ENCODE measurements at places on chromosomes 1 and 21. TPM values are rescaled to one million over a fixed set of nuclear protein-coding genes. Genes with fewer than 3 reads are reported as not detected.

- no peak for DNase-seq
These were observed 5.2 kb upstream of the MAB21L3 start for GRCh38 chr1:116105996-116106395.

DNA sequence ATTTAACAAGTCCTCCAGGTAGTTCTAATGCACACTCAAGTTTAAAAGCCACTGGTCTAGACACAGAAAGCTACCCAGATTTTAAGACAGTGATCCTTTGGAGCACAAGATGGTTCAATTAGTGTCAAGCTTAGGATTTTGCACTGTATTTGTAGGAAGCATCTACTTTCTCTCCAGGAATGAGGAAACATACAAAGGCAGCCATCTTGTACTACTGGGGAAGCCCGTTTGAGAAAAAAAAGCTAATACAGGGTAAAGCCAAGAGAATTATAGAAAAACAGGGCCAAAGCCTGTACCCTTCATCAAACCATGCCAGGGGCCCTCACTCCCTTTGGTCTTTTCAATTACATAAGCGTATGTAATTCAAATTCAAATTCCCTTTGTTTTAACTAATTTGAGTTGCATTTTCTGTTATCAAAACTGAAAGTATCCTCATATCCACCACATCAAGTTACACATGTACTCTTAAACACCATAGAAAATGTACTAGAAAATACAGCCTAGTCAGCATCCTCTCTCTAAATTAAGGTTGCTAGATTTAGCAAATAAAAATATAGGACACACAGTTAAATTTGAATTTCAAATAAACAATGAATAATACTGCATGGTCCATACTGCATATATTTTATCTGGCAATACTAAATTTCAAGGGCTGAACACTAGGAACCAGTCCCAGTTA lies 17.4 kb downstream of the PIK3R3 start:
- DNase-seq: no peak

DNA sequence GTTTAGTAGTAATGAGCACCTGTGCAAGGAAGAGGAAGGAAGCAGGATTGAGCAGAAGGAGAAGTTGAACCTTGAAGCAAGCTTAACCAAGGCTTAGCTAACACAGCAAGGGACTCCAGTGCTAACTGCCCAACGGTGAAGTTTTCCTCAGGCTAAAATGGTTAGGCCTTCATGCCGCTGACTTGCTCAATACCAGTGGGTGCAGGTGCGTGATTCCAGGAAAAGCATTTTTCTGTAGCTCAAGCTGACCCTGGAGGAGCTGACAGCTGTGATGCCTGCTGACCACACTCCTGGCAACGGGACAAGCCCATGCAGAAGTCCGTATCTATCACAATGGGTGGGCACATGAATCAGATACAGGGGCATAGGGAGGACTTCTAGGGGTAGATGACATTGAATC lies 76.5 kb upstream of the FGGY start:
- no peak for DNase-seq

GRCh38 chr1:168091720-168092550 lies 44.8 kb downstream of the GPR161 start:
- DNase-seq: no peak

DNA sequence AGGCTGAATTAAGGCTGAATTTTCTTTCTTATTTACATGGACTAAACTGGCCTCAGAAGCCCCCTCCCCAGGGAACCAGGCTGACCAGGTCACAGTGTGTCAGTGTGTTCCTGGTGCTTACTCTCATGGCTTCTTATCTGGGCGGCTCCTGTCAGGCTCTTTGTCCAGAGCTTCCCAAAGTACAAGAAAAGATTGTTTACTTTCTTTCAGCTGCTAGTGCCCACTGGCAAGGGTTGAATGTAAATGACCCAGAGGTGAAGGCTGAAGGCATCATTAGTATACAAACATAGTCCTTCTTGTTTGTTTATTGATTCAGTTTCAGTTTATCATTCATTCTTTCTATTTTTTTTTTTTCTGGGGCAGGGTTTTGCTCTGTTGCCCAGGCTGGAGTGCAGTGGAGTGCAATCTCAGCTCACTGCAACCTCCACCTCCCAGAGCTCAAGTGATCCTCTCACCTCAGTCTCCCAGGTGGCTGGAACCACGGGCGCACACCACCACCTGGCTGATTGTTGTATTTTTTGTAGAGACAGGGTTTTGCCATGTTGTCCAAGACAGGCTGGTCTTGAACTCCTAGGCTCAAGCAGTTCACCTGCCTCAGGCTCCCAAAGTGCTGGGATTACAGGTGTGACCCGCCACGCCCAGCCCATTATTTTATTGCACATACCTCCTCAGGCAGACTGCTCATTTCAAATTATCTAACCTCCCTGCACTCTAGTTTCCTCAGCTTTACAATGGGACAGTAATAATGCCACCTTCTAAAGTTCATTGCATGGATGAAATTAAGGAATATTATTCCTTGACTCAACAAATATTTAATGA lies 9.8 kb upstream of the KDM4A start:
- DNase-seq: no peak

- no peak for DNase-seq
These were observed 47.6 kb downstream of the IRF2BP2 start for GRCh38 chr1:234562334-234562733.

C1orf21 gene
- total RNA-seq: 93.5 TPM

DNA sequence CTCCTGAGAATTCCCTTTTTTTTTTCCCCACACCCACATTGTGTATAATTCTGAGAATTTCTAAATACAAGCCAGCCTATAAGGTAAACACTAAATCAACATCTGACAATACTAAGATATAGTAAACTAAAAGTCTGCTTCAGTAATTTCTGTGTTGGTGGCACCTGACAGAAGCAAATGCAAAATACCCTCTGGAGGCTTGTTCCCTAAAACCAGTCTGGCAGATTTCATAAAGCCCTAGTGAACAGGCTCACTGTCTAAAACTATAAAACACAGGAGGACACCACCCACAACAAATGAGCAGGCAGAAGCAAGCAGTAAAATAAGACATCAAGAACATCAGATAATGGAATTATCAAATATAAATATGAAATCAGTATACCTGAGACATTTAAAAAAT lies 11.5 kb downstream of the TRIM33 start:
- DNase-seq: no peak

DNA sequence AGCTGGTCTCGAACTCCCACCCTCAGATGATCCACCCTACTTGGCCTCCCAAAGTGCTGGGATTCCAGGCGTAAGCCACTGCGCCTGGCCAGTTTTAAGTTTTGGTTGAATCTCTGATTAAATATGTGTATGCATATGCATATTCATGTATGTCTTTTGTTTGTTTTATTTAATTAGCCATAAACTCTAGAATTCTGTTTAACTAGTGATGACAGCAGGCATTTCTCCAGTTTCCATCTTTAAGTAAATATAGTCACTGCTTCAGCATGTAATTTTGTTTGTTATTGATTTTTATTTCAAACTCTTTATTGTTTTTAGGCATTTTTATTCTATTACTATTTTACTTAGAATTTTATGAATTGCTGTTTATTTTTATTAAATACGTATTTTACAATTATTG lies 58.0 kb downstream of the NUF2 start:
- DNase-seq: no peak

GRCh38 chr1:172276120-172276818 lies 144.2 kb upstream of the C1orf105 start:
- no peak for DNase-seq

- no peak for DNase-seq
These were observed 226.6 kb upstream of the ZRANB2 start for GRCh38 chr1:71307451-71307850.
